ENCODE measurements at places on chromosomes 12 and 14.

GRCh38 chr14:48382961-48383360, 707.6 kb upstream of the MDGA2 start:
- DNase-seq, result no peak

DNA sequence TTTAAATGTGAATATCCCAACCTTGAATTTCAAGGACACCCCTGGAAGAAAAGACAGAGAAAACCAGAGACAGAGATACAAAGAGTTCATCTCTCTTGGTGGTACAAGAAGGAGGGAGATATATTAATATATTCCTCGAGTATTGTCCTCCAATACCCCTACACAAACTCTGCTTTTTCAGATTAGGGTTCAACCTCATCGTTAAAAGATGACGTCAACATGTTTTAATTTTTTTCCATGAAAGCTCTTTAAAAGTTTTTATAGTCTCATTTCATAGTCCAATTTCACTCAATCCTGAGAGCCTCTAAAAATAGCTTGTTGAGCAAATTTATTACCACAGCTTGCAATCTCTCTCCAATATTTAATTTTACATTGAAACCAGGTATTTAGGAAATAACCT, 19.4 kb downstream of the RHOJ start:
- no peak for DNase-seq

DNA sequence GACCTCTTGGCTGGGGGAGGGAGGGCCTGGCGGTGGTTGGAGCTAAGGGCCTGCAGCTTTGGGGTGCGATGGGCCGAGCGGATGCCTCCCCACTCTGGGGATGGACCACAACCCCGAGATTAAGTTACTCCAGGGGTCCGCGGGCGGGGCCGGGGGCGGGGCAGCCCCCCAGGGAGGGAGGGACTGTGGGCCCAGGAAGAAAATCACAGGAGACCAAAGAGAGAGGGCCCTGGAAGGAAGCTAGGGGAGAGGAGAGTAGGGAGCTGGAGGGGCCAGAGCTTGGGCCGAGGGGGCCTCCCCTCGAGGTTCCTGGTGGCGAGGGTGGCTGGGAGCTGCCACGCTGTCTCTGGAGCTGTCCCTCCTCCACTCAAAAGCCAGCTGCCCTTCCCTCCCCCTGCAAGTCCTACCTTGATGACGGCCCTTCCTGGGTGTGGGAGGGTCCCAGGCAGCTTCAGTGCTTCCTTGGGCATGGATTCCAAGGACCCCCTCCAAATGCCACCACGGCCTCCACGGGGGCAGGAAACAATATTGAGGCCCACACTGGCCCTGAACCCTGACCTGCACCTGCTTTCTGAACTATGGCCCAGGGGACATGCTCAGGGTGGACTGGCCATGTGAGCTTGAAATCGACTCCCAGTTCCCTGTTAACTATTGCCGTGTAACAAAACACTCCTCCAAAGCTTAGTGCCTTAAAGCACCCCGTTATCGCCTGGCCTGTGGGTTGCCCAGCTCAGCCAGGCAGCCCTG, 610 bp upstream of the NUDT14 start:
- DNase-seq, result no peak

GRCh38 chr12:54954801-54955200, 29.8 kb downstream of the TESPA1 start:
- no peak for DNase-seq

GRCh38 chr12:11672256-11673191, 23.1 kb downstream of the ETV6 start:
- no peak for DNase-seq

GRCh38 chr14:62745496-62745895, 299.8 kb downstream of the KCNH5 start:
- DNase-seq, result no peak

GRCh38 chr14:53148671-53149070, 4.5 kb downstream of the DDHD1 start:
- no peak for DNase-seq

DNA sequence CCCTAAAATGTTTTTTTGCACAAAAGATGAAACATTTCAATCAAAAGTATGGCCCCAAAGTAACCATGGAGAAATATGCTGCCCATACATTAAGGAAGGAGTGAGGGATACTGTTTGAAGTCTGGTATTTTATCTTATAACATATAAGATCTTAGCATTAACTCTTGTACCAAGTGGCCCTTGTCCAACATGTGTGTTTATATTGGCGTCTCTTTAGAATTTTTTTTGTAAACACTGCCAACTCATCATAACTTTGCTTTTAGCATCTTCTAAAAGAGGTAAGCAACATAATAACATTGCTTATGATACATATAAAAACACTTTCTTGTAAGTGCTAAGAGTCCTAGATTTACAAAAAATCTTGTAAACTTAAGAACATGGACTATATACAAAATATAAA, 419.7 kb downstream of the ADAMTS20 start:
- no peak for DNase-seq

GRCh38 chr14:63401646-63402045, 82.9 kb upstream of the GPHB5 start:
- no peak for DNase-seq

- DNase-seq, result no peak
Observed at GRCh38 chr12:27979145-27979544, 6.6 kb upstream of the PTHLH start.

DNA sequence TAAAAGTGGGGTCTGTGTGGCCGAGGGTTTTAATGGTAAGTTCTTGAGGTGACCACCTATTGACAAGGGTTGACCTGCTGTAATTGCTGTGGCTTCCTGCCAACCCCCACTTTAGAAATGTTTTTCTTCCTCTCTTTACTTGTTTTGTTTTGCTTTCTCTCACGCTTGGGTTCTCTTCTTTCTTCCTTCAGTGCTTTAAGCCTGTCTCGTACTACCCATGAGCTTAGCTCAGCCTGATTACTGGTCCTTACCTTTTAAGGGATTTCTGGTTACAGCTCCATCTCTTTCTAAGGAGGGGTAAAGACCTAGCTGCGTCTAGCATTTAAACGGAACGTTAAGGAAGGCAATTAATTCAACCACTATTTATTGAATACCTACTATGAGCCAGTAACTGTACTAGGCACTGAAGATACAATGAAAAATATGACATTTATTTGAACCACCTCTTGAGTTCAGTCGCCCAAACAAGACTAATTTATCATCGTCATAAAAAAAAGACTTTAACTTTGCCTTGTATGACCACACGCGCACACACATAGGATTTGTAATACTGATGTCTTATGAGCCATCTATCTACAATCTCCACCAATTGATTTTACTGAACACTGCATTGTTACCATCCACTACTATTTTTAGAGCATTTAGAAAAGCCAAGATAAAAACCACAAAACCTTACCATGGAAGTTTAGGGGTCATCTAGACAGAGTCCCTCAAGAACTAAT, 888 bp upstream of the PPP1R12A start:
- DNase-seq, result peak; percentile 18

GRCh38 chr14:96135285-96135684, 69.4 kb upstream of the BDKRB2 start:
- no peak for DNase-seq

GRCh38 chr14:59538936-59539335, 37.7 kb downstream of the CCDC175 start:
- no peak for DNase-seq

DNA sequence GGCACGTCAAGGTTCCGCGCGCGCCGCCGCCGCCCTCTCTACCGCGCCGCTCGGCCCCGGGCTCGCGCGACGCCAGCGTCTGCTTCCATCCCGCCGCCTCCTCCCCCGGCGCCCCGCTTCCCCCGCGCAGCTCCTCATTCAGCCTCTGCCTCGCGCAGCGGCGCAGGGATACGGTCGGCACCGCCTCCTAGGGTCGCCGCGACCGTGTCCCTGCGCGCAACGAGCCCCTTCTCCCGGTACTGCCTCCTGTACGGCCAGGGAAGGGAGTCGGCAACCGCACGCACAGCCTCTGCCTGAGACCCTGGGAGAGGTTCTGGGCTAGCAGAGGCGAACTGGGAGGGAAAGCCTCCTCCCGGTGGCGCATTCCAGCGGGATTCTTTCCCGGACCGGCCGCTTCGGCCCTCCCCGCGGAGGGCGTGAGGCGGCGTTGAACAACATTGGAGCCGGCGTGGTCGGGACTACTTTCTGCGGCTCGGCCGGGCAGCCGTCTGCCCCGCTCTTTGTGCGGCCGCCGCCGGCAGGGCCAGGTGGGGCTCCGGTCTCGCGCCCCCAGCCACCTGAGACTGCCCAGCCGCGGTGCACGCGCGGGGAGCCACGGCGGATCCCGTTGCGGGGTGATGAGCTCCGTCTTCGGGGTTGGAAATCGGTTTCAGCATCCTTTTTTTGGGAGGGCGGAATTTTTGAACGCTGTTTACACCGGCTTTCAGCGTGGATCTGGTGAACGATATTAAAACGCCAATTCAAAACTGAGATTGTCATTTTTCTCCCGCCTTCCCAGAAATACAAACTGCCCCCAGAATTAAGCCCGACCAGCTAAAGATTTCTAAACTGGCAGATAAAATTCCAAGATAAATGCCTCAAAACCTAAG, at the start of gene LRP6:
Gene LRP6, minus strand, starts transcription at position 172 of the 869 bp plus-strand sequence. CDS start 309 bp downstream, outside the sequence.
- peak; percentile 89 for DNase-seq

DNA sequence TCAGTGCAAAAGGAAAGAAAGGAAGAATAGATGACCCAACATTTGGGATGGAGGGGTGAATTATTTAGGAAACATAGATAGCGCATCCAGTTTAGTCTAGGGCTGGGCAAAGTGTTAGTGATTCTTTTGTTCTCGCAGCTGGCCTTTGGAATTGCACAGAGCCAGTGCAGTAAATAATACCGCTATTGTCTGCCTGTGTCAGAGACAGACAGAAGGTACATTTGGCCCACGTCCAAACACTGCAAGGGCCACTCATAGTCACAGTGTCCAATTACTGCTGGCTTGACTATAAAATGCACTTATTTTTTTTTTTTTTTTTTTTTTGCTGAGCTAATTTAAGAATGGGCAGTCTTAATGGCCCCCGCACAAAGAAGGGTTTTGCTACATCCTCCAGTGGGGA, 638.6 kb downstream of the BCL11B start:
- DNase-seq, result peak; percentile 2

DNA sequence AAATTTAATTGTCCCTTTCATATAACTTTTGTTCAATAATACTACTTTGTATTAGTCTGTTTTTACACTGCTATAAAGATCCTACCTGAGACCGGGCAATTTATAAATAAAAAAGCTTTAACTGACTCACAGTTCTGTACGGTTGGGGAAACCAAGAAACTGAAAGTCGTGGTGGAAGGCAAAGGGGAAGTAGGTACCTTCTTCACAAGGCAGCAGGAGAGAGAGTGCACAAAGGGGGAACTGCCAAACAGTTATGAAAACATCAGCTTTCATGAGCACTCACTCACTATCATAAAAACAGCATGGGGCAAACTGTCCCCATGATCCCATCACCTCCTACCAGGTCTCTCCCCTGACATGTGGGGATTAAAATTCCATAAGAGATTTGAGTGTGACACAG, 1069.0 kb downstream of the FSCB start:
- DNase-seq, result no peak

DNA sequence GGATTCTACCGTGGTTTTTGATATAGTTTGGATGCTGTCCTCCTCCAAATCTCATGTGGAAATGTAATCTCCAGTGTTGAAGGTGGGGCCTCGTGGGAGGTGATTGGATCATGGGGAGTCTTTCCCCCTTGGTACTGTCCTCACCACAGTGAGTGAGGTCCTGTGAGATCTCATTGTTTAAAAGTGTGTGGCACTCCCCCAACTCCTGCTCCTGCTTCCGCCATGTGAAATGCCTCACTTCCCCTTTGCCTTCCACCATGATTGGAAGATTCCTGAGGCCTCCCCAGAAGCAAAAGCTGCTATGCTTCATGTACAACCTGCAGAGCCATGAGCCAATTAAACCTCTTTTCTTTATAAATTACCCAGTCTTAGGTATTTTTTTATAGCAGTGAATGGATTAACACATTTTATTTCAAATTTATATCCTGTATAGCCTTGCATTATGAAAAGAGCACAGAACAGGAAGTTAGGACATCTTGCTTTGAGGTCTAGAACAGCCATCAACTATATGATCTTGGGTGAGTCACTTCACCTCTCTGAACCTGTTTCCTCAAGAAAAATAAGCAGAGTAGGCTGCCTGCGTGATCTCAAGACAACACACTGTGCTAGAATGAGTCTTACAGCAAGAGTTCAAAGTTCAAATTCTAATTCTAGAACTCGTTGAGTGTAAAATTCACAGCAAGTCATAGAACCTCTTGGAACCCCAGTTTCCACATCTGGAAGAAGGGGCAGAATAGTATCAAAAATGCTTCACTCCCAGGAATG, 160.9 kb upstream of the EEA1 start:
- no peak for DNase-seq

- no peak for DNase-seq
Observed at GRCh38 chr14:37991027-37991426, 216.7 kb upstream of the SSTR1 start.

DNA sequence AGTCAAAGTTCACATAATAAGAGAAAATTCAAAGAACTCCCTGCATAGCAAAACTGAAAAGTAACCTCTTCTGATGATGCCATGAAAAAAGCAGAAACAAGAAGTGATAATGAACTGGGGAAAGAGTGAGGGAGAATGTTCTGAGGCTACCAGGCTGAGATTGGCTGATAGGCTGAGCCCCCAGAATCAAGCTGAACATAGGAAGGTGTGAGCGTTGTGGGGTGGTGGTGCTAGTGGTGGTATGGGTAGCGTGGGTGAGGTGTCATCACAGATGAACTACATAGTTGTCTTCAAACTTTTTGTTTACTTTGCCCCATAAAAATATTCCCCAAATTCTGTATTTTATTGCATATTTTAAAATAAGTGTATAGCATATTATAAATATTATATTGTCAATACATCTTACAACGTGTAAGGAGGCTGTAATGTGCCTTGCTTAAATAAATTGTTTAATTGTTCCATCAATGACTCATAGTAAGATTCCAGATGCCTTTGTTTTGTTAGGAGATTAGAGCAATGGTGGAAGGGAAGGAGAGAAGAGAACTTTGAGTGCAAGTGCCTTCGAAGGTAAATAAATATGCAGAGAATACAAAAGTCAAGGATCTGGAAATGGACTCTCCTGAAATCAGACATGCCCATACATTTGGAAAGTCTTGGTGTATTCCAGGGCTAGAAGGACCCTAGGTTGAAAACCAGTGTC, 15.8 kb upstream of the CFAP54 start:
- no peak for DNase-seq

DNA sequence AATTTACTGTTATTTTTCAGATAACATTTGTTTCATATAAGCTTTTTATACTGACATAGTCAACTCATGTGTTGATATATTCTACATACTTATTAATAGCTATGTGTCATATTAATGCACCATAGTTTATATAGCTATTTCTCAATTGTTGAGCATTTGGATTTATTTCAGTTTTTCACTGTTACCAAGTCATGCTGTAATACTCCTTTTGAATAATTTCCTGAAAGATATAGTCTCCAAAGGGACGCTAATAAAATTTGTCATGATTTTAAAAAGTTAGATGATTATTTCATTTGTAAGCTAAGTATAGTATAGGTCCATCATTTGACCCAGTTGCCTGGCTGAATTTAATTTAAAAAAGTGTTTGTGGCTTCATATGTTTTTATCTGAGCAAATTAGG, 47.8 kb downstream of the ATL1 start:
- DNase-seq, result no peak

GRCh38 chr14:72649603-72650227, 244.2 kb downstream of the DPF3 start:
- no peak for DNase-seq

GRCh38 chr14:87278415-87278814, 714.6 kb downstream of the GALC start:
- DNase-seq, result no peak

All from NCI-H2081 (cell line).